Fibroblast of lung (primary cell): ENCODE measurements at places on chromosomes 13 and 19.

GRCh38 chr19:2270157-2270422 lies 11.9 kb downstream of the PEAK3 start:
- peaks cover 16% of the 10 kb centered on the region for H3K36me3 ChIP-seq
- no peak for DNase-seq
- peak overlapping the region; percentile 95 for H3K27ac ChIP-seq
- H3K27me3 ChIP-seq = no peaks in the 10 kb centered on the region

DNA sequence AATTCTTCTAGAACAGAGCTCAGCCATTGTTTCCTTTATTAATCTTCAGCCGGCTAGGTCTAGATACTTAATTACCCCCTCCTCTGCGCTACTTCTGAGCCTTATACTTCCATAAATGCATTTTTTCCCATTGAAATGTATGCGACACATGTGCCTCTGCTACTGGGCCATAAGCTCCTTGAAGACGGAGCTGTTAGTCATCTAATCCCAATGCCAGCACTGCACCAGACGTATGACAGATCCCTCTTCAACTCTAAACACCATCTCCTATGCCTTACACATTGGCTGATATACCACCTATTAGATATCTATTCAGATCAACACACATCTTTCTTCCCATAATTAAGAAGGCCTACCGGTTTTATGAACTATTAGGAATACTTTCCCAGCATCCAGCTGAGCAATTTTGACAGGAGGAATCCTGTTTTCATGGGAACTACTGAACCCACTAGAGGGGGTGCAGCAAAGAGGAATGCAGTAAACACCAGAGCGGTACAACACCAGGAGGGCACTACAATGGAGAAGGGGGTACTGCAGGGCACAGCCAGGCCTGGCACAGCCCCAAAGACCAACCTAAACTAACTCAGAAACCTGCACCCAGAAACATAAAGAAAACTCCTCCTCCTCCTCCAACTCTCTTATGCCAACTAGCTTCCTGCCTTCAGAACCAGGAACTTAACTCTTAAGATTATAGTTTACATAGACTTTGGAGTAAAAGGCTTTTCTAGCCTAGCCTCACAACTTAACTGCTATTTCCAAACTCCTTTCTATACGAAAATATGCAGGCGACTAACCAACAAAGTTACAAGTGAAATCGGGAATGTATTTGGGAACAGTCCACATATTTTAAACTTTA lies 18.7 kb downstream of the STK24 start:
- peak; percentile 74 for DNase-seq
- no peak overlapping the region for H3K27ac ChIP-seq
- H3K4me1 ChIP-seq = peaks cover 6% of the 10 kb centered on the region
- no peaks in the 10 kb centered on the region for H3K36me3 ChIP-seq

DNA sequence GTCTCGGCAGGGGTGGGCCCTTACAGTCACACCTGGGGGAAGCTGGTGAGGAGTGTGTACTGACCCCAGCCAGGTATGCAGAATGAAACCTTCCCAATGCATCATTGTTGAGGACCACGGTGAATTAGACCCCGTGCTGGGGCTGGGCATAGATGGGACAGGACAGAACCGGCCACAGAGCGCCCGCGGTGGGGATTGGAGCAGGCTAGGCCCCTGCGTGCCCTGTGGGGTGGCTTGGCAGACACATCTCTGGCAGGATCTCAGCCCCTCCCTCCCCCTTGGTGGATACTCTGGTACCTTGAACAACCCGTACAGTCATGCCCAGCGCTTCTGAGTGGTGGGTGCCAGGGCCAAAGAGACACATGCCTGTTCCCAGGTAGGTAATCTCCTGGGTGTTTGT lies 200.6 kb downstream of the TEX29 start:
- no peak overlapping the region for H3K27ac ChIP-seq
- DNase-seq = no peak
- H3K36me3 ChIP-seq = no peaks in the 10 kb centered on the region
- H3K4me1 ChIP-seq = no peaks in the 10 kb centered on the region

- H3K4me1 ChIP-seq = no peaks in the 10 kb centered on the region
- no peak overlapping the region for H3K4me3 ChIP-seq
- H3K27me3 ChIP-seq = no peaks in the 10 kb centered on the region
- H3K27ac ChIP-seq = no peak overlapping the region
- no peaks in the 10 kb centered on the region for H3K36me3 ChIP-seq
Measured at GRCh38 chr19:28541029-28541428, 671.9 kb downstream of the UQCRFS1 start.

- H3K27ac ChIP-seq = no peak overlapping the region
- no peak overlapping the region for H3K4me3 ChIP-seq
- H3K27me3 ChIP-seq = no peaks in the 10 kb centered on the region
- H3K36me3 ChIP-seq = no peaks in the 10 kb centered on the region
- DNase-seq = no peak
Measured at GRCh38 chr13:42119875-42120274, 71.4 kb downstream of the DGKH start.

- H3K27ac ChIP-seq = no peak overlapping the region
- DNase-seq = no peak
- H3K4me1 ChIP-seq = no peaks in the 10 kb centered on the region
- H3K4me3 ChIP-seq = no peak overlapping the region
- no peaks in the 10 kb centered on the region for H3K36me3 ChIP-seq
Measured at GRCh38 chr13:28469316-28469715, 25.6 kb downstream of the FLT1 start.
